Renal cortical epithelial cell (primary cell): ENCODE measurements at places on chromosomes 5 and 9. TPM values are rescaled to one million over a fixed set of nuclear protein-coding genes. Genes with fewer than 3 reads are reported as not detected.

DNA sequence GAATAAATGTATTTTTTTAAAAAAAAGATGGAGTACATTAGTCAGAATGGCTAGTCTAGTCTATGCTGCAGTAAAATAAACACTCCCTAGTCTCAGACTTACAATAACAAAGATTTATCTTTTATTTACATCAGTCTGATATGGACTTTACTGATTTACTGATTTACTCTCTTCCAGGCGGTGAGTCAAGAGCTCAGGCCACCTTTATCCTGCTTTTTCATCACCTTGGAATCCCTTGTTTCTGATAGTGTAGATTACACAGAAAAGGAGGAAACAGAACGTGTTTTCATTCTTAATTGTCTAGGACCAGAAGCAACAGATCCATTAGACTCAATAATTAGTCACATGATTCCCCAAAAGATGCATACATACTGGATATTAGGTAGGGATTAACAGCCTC, 290.1 kb upstream of the TRPC7 start:
- peak; percentile 26 for DNase-seq

DNA sequence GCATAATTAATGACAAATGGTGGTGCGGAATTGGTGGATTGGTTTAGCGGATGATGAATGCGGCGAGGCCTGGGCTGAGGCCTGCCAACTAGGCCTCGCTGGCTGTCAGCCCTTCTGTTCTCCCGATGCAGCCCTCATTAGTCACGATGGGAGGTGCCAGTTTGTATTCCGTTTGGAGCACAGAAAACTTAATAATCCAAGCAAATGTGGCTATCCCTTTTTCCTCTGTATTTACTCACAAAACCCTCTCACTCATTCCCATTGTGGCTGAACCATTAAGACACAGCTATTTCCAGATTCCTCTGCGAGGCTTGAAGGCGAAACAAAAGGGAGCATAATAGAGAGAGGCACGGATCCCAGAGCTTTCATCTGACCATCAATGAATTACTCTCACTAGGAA, 114.3 kb downstream of the MVB12B start:
- DNase-seq: no peak

GRCh38 chr5:146703899-146704298, 174.7 kb downstream of the PPP2R2B start:
- DNase-seq: peak; percentile 33

DNA sequence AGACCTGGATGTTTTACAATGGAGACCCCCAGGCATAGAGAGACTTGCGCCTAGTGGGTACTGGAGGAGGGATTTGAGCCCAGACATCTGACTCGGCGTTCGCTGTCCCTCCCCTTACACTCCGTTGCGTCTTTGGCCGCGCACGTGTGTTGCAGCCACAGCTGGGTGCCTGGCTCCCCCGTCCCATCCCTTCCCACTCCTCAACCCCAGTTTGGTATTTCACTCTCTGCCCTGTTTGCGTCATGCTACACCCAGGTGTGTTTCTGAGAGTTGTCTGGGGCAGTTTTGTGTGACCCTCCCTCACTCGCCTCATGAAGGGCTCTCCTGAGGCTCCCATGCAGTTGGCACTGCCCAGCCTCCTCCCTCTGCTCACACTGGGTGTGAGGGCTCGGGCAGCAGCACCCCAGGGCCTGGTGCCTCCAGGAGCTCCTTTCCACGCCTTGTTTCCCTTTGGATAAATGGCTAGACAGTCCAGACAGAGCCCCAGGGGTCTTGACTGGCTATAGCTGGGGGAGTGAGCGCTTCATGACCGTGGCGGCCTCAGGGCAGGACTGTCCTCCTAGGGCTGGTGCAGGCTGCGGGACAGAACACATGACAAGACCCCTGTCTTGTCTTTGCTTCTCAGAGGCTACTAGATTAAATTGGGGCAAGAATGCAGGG, 13.6 kb downstream of the TCF7 start:
- DNase-seq: no peak

DNA sequence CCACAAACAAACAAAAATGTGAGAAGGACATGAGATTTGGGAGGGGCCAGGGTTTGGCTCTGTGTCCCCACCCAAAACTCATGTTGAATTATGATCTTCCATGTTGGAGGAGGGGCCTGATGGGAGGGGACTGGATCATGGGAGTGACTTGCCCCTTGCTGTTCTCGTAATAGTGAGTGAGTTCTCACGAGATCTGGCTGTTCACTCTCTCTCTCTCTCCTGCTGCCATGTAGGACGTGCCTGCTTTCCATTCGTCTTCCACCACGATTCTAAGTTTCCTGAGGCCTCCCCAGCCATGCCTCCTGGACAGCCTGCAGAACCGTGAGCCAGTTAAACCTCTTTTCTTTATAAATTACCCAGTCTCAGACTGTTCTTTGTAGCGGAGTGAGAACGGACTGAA, 118.7 kb downstream of the RXRA start:
- DNase-seq: no peak

DNA sequence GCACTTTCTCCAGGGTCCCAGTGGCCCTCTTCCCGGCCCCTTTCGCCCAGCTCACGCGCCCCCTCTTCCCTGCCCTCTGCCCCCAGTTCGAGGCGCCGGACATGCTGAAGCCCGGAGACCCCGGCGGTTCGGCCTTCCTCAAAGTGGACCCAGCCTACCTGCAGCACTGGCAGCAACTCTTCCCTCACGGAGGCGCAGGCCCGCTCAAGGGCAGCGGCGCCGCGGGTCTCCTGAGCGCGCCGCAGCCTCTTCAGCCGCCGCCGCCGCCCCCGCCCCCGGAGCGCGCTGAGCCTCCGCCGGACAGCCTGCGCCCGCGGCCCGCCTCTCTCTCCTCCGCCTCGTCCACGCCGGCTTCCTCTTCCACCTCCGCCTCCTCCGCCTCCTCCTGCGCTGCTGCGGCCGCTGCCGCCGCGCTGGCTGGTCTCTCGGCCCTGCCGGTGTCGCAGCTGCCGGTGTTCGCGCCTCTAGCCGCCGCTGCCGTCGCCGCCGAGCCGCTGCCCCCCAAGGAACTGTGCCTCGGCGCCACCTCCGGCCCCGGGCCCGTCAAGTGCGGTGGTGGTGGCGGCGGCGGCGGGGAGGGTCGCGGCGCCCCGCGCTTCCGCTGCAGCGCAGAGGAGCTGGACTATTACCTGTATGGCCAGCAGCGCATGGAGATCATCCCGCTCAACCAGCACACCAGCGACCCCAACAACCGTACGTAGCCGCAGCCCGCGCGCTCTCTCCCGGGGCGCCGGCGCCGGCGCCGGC, 1.0 kb downstream of the PRDM6 start:
- no peak for DNase-seq

DNA sequence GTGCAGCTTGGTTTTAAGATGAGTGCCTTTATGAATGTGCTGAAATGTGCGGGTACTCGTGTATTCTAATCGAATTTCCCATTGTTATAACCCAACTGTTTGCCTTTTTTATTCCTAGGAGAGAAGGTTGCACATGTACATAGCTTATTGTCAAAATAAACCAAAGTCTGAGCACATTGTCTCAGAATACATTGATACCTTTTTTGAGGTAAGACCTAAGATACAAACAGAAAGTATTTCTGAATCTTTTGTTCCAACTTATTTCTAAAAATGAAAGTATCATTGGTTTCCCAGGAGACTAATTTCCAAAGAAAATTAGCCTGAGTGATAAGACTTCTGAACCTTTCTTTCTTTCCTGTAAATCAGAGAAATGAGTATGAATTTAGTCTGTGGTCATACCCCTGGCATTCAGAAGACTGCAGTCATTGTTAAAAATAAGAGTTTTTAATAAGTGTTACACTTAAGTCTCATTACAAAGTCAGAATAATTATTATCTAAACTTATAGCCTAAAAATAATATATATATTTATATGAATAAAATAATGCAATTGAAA, 102.4 kb upstream of the OTULINL start:
- DNase-seq: no peak

GRCh38 chr5:112342389-112342788, 76.7 kb downstream of the EPB41L4A start:
- DNase-seq: no peak

- no peak for DNase-seq
Observed at GRCh38 chr5:141609044-141609443, 9.8 kb downstream of the DIAPH1 start.

- no peak for DNase-seq
Observed at GRCh38 chr9:137740312-137740711, 121.5 kb downstream of the EHMT1 start.

The PTGDS gene
- total RNA-seq: 0.45 TPM in 1 of 2 replicates, not detected in the other

The ISL1 gene
- total RNA-seq: not detected in 2 replicates

The PCDHGC3 gene
- 11.8 and 23.6 TPM in 2 replicates for total RNA-seq
